A549 treated with DMSO at 1 μM for 4 hours (cell line): ENCODE measurements at places on chromosomes 6 and 20. TPM values are rescaled to one million over a fixed set of nuclear protein-coding genes. Genes with fewer than 3 reads are reported as not detected.

SCUBE3 gene
- 0.05 to 0.07 TPM (median 0.06 TPM) in 5 replicates for total RNA-seq

CST7 gene
- total RNA-seq, result not detected in 5 replicates

SEMG1 gene
- not detected in 5 replicates for total RNA-seq

SIRPB1 gene
- 0.43 to 0.99 TPM (median 0.66 TPM) in 5 replicates for total RNA-seq

TMEM181 gene
- 11.4 to 17.9 TPM (median 16.3 TPM) in 5 replicates for total RNA-seq

IL17A gene
- not detected in 5 replicates for total RNA-seq

HLA-G gene
- not detected in 5 replicates for total RNA-seq

C6orf163 gene
- 0.15 to 0.19 TPM (median 0.17 TPM) in 3 of 5 replicates, not detected in the others for total RNA-seq

HDGFL1 gene
- total RNA-seq, result not detected in 5 replicates

PSORS1C1 gene
- total RNA-seq, result 3.1 to 5.8 TPM (median 5.5 TPM) in 5 replicates

DNAH8 gene
- total RNA-seq, result not detected in 5 replicates

ADTRP gene
- 0.37 to 0.89 TPM (median 0.69 TPM) in 5 replicates for total RNA-seq

SASH1 gene
- 2.9 to 4.2 TPM (median 3.9 TPM) in 5 replicates for total RNA-seq

THBD gene
- 21.5 to 29.2 TPM (median 25.5 TPM) in 5 replicates for total RNA-seq

PAX1 gene
- 0.05 TPM in 1 of 5 replicates, not detected in the others for total RNA-seq

SMOC2 gene
- not detected in 5 replicates for total RNA-seq

ARFGEF3 gene
- total RNA-seq, result 0.57 to 0.77 TPM (median 0.67 TPM) in 5 replicates

TUBB2B gene
- total RNA-seq, result 11.3 to 14.6 TPM (median 13.3 TPM) in 5 replicates

ZC3H12D gene
- 0.06 to 0.19 TPM (median 0.11 TPM) in 5 replicates for total RNA-seq

KCNQ5 gene
- 1.4 to 2.7 TPM (median 2.0 TPM) in 5 replicates for total RNA-seq

ZFAND3 gene
- 50.8 to 64.5 TPM (median 55.1 TPM) in 5 replicates for total RNA-seq

CPNE5 gene
- 0.06 to 0.15 TPM (median 0.11 TPM) in 5 replicates for total RNA-seq

KIAA0408 gene
- 5.9 to 7.1 TPM (median 6.5 TPM) in 5 replicates for total RNA-seq

CLPSL1 gene
- total RNA-seq, result not detected in 5 replicates

GNMT gene
- total RNA-seq, result 0.09 to 0.19 TPM (median 0.14 TPM) in 4 of 5 replicates, not detected in the other

OR12D3 gene
- total RNA-seq, result not detected in 5 replicates

OR2J3 gene
- not detected in 5 replicates for total RNA-seq

OVOL2 gene
- total RNA-seq, result 0.10 to 0.20 TPM (median 0.13 TPM) in 3 of 5 replicates, not detected in the others

CFB gene
- 1.7 to 3.4 TPM (median 2.1 TPM) in 5 replicates for total RNA-seq

MED20 gene
- 13.6 to 15.5 TPM (median 15.0 TPM) in 5 replicates for total RNA-seq

PRDM13 gene
- total RNA-seq, result 0.83 to 1.2 TPM (median 0.93 TPM) in 5 replicates

CAGE1 gene
- total RNA-seq, result 0.03 to 0.11 TPM in 2 of 5 replicates, not detected in the others

HLA-DMB gene
- total RNA-seq, result 1.2 to 2.3 TPM (median 1.7 TPM) in 5 replicates

PLA2G7 gene
- total RNA-seq, result 0.05 TPM in 1 of 5 replicates, not detected in the others

RAMACL gene
- total RNA-seq, result 0.07 TPM in 3 of 5 replicates, not detected in the others

CSNK2A1 gene
- 150 to 175 TPM (median 165 TPM) in 5 replicates for total RNA-seq

TRIM31 gene
- total RNA-seq, result 1.3 to 2.2 TPM (median 1.7 TPM) in 5 replicates

SERPINB6 gene
- 133 to 147 TPM (median 141 TPM) in 5 replicates for total RNA-seq

PEDS1 gene
- 42.1 to 55.0 TPM (median 50.6 TPM) in 5 replicates for total RNA-seq

MYBL2 gene
- total RNA-seq, result 72.5 to 89.3 TPM (median 78.9 TPM) in 5 replicates

PDE10A gene
- total RNA-seq, result 32.3 to 38.5 TPM (median 35.3 TPM) in 5 replicates

NCR2 gene
- total RNA-seq, result not detected in 5 replicates

HEY2 gene
- 0.06 to 0.09 TPM (median 0.08 TPM) in 5 replicates for total RNA-seq

SOX18 gene
- 1.1 to 2.3 TPM (median 1.7 TPM) in 5 replicates for total RNA-seq

ID4 gene
- 1.2 to 2.4 TPM (median 1.9 TPM) in 5 replicates for total RNA-seq

COL21A1 gene
- total RNA-seq, result 0.56 to 1.4 TPM (median 0.68 TPM) in 5 replicates

GABRR1 gene
- not detected in 5 replicates for total RNA-seq

DSP gene
- total RNA-seq, result 36.4 to 56.3 TPM (median 50.0 TPM) in 5 replicates

MYL9 gene
- total RNA-seq, result 14.6 to 24.4 TPM (median 20.7 TPM) in 5 replicates

KCNK5 gene
- total RNA-seq, result 1.00 to 1.5 TPM (median 1.4 TPM) in 5 replicates
